ENCODE measurements at places on chromosomes 11 and 22.

DNA sequence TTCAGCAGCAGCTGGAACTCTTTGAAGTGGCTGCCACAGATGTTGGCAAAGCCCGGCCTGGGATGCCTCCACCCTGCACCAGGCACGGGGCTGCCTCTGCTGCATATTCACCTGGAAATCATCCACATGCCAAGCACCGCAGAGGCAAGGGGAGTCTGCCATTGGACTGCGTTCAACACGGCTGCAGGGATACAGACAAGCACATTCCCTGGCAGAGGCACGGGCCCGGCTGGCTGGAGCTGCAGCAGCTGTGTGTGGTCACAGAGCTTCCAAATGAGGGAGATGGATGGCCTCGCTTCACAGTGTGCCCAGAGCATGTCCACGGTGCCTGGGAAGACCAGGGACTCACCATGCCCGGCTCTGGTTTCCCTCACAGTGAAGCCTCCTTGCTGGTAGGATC is 1378.9 kb downstream of the TBC1D22A start:
- no peak for DNase-seq

GRCh38 chr11:33934450-33934849 is 42.6 kb upstream of the LMO2 start:
- no peak for DNase-seq

DNA sequence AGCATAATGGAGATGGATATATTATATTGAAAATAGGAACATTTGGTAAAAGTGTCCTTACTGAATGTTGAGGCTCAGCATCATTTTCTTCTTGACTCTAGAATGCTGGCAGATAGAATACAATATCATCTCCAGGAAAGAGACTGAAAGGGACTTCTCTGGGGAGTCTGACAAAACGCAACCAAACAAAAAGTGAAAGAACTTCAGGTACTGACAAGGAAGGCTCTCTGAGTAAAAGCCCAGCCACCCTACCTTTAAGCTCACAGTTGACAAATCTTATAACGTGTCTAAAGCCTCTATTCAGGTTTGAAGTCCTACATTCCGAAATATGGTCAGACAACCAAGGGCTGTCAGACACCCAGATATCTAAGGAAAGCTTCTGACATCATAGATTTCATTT is 590.8 kb downstream of the SOX6 start:
- no peak for DNase-seq

DNA sequence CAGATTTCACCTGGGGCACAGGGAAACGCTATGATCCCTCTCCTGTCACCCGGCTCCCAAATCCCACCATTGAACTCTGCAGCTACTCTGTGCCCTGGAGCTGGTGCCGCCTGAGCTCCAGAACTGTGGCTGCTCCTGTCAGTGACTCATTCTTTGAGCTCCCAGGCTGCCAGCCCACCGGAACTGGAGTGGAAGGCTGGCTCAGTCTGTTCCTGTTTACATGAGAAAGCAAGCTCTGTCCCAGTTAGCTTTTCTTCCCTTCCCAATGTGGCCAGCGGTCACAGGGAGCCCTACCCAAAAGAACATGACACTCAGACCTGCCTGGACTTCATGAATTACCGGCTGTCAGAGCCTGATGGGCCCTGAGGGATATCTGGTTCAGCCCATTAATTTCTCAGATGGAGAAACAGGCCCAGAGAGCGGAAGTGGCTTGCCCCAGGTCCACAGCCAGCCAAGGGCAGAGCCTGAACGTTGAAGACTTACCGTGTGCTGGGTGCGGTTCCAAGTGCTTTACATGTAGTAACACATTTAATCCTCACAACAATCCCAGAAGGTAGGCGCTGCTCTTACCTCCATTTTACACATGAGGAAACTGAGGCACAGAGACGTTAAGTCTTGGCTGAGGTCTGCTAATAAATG is 23.8 kb upstream of the IGSF22 start:
- no peak for DNase-seq

- DNase-seq, result no peak
Observed at GRCh38 chr11:2209370-2209801, 37.8 kb upstream of the TH start.

- DNase-seq, result no peak
Observed at GRCh38 chr22:19115628-19116027, 6.6 kb downstream of the DGCR2 start.

GRCh38 chr11:83554876-83555275 is 268.7 kb upstream of the CCDC90B start:
- DNase-seq, result no peak

DNA sequence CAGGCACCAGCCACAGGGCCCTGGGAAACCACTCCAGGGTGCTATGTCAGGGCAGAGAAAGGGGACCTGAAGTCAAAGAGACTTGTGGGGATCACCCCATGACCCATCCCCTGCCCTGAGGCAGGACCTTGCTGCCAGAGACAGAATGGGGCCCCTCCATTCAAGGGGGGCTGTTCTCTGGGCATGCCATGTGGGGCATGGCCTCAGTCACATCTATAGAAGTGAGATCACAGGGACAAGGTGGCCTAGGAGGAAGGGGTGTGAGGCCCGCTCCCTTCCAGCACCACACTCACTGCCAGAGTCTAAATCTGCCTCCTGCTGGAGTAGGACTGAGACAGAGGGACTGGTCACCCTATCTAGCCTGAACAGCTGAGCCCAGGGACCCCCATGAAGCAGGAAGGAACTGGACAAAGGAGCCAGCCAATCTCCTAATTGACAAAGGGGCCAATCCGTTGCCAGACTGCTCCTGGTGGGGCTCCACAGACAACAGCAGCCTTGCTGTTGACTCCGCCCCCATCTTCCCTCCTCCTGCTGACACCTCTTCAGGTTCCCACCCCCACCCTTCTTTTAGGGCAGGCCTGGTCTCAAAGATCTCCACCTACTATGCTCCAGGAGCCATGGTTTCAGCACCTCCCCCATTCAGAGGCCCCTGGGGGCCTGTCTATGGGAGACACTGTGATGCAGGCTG is 26.0 kb downstream of the NEAT1 start:
- no peak for DNase-seq

DNA sequence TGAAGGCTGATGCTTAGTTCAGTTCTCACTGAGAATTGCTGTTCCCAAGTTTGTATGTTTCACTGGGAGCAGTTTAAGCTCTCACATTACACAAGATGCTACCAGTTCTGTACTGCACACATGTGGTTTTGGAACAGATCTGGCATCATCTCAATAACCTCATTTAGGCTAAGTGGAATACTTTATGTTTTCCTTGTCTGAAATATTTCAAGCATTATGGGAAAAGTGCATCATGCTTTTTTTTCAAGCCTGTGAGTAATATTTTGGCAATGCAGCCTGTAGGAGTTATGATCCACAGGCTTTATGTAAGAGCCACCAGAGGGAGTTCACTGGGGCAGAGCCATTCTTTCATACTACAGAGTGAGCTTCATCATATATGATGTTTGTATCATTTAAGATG is 141.5 kb downstream of the OR4C45 start:
- DNase-seq, result no peak

DNA sequence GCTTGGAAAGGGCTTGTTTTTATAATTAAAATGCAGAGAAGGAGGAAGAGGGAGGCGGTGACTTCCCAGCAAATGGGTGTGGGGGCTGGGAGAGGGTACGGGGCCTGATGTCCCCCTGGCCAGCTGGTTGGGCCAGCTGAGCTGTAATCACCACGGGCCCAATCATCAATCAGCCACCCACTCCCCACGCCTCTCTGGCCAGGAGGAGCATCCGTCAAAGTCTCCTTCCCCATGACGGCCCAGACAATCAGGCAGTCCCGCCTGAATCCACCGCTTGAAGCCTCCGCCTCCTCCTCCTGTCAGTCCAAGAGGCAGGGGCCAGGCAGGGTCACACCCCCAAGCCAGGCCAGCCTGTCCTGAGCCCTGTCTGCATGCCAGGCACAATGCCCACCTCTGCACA is 13.3 kb upstream of the CABP7 start:
- DNase-seq, result no peak

- no peak for DNase-seq
Observed at GRCh38 chr11:43810929-43811596, 69.6 kb upstream of the ALKBH3 start.

GRCh38 chr11:65043881-65044501 is 3.0 kb downstream of the SAC3D1 start:
- no peak for DNase-seq

GRCh38 chr22:37734964-37735451 is 38.2 kb downstream of the TRIOBP start:
- DNase-seq, result no peak

- no peak for DNase-seq
Observed at GRCh38 chr11:120168108-120168959, 30.4 kb upstream of the TRIM29 start.

- DNase-seq, result no peak
Observed at GRCh38 chr11:36447947-36448346, 62.1 kb downstream of the TRAF6 start.

GRCh38 chr11:87259736-87260135 is 222.0 kb downstream of the TMEM135 start:
- peak; percentile 3 for DNase-seq

GRCh38 chr11:82085493-82085892 is 648.2 kb downstream of the FAM181B start:
- no peak for DNase-seq

- DNase-seq, result no peak
Observed at GRCh38 chr11:77470971-77471370, 2.9 kb downstream of the PAK1 start.

DNA sequence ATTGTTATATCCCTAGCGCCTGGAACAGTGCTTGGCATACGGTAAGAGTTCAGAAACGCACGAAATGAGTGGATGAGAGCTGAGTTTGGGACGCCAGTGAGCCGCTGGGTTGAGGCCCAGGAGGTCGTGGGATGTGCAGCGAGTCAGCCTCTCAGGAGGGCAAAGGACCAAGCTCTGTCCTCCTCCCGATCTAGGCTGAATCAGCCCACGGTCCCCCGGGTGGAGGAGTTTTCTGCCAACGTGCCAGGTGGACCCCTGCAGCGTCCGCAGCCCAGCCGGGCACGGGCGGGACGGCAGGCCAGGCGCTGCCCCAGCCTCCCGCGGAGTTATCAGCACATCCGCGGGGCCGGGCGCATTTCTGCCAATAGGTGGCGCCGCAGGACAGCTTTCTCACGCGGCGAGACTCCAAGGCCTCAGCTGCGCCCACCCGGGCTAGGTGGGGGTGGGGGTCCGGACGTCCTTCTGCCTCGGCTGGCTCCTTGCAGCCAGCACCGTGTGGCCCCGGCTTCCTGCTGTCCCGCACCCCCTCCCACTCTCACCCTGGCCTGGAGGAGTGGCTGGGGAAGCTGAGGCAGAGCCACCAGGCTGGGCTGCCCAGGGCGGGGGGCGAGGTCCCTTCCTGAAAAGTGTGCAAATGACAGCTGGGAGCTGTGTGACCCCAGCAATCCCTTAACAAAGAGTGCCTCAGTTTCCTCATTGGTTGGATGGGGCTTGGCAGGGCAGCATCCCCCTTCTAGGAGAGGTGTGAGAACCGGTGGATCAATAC is 2.2 kb upstream of the RPS19BP1 start:
- peak; percentile 80 for DNase-seq

DNA sequence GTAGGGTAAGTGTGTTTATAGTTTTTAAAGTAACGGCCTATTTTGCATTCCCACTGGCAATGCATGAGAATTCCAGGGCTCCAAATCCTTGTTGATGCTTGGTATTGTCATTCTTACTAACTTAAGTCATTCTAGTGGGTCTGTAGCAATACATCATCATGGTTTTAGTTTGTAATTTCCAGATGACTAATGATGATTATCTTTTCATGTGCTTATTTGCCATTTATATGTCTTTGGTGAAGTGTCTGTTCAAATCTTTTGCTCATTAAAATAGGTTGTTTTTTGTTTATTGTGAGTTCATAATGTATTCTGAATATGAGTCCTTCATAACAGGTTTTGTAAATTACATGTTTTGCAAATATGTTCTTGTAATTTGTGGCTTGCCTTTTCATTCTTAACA is 31.2 kb downstream of the MTMR3 start:
- peak; percentile 24 for DNase-seq

DNA sequence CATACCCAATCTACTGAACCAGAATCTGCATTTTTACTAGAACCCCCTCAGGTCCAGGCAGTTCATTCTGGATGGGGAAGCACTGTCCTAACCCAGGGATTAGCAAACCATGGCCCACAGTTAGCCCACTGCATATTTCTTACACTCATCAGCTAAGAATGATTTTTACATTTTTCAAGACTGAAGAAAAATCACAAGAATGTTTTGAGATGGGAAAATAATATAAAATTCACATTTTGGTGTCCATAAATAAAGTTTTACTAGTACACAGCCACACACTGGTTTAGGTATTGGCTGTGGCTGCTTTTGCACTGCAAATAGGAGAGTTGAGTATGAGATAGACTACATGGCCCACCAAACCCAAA is 59.4 kb downstream of the PPFIBP2 start:
- no peak for DNase-seq

GRCh38 chr11:125092669-125093068 is 18.8 kb downstream of the TMEM218 start:
- DNase-seq, result no peak

- DNase-seq, result no peak
Observed at GRCh38 chr11:119828006-119828405, 99.0 kb upstream of the NECTIN1 start.

DNA sequence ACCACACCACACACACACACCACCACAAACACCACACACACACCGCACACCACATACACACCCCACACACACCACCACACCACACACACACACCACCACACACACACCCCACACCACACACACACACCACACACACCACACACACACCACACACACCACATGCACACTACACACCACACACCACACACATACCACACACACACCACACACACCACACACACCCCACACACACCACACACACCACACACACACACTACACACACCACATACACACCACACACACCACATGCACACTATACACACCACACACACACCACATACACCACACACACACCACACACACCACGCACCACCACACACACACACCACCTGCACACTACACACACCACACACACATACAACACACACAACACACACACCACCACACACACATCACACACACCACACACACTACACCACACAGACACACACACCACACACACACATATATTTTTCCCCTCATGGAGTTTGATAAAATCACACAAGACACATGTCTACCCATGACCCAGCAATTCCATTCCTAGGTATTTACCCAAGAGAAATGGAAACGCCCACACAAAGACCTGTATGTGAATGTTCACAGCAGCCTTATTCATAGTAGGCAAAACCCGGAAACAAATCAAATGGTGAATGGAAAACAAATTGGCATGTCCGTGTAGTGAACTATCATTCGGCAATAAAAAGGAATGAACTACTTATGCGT is 14.3 kb downstream of the CD5 start:
- DNase-seq, result no peak

DNA sequence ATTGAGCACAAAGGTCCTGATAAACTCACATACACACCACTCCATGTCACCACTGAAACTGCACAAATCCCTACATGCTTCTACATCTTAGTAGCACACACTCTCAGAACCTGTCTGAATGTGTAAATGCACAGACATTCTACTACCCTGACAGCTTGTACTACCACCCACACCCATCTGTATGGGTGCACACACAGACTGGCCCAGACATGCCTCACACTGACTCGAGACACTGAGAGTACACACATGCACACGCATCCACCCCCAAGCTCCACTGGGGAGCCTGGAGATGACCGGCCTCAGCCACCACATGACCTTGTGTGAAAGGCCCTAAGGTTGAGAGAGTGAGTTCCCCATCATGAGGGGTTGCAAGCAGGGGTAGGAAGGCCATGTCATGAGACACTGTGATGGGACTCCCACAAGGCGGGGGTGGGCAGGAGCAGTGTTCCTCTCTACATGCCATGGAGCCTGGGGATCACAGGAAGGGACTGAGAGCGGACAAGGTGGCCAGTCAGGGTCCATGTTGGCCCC is 28.1 kb downstream of the ARAP1 start:
- DNase-seq, result no peak

All from erythroblast (primary cell).